Iris pigment epithelial cell (primary cell): ENCODE measurements at places on chromosomes 2 and 18.

DNA sequence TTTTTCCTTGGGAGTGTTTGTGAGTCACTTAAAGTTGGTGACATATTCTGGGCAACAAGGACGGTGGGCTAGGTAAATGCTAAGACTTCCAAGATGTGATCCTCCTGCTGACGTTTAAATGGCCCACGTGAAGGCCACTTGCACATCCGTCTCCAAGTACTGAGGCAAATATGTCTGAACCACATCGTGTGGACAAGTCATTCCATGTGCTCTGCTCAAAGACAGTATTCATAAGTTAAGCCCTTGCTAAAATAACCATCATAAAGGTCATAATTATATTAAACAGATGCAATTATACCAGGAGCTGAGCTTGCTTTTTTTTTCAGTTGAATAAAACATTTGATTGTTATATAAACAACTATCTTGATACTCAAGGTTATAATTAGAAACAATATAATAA, 44.8 kb downstream of the SPP2 start:
- no peak for DNase-seq

DNA sequence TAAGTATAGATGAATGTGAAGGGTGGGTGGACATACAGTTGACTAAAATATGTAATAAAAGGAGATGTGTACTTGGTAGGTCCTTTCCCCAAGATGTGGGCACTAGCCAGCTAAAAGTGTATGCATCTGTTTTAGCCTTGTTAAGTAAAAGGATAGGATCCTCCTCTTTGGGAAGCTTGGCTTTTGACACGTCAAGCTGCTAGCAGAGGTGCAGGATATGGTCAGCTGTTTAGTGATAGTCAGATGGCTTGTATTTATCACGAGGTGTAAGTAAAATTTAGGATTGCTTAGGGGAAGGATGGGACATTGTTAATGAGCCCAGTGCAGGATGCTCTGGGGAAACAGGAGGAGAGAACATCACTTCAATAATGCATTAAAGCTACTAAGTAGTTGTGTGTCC, 1.5 kb downstream of the MFSD6 start:
- DNase-seq: no peak

GRCh38 chr2:76558157-76558556, 847.4 kb upstream of the GCFC2 start:
- no peak for DNase-seq

GRCh38 chr2:73239776-73240175, 5.7 kb downstream of the CCT7 start:
- peak; percentile 90 for DNase-seq

DNA sequence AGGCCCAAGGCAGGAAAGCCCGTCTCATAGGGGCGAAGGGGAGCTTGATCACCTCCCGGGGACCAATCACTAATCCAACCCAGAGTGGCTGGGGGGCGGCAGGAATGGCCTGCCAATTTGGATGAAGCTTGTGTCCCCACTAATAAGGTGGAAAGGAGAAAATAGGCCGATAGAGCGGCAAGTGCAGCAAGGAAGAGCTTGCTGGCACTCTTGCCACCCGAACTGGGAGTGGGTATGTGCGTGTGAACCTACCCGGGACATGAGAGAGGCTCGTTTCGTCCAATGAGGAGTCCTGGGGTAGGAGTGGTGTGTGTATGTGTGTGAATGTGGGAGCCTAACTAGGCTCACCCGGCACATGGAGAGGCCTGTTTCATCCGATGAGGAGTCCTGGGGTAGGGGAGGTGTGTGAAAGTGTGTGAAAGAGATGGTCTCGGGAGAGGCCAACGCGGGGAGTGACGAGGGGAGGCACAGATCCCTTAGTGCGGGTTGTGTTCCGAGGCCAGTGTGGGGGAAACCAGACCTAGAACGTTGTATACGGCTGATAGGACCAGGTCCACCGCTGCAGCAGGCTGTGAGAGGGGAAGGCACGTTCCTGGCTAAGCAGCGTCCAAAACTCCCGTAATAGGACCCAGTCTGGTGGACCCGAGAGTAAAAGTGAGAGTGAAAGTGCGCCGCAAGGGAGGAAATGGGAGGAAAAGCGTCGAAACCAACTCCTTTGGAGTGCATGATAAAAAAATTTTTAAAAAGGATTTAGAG, 47.1 kb upstream of the SELENOI start:
- DNase-seq: peak; percentile 54

DNA sequence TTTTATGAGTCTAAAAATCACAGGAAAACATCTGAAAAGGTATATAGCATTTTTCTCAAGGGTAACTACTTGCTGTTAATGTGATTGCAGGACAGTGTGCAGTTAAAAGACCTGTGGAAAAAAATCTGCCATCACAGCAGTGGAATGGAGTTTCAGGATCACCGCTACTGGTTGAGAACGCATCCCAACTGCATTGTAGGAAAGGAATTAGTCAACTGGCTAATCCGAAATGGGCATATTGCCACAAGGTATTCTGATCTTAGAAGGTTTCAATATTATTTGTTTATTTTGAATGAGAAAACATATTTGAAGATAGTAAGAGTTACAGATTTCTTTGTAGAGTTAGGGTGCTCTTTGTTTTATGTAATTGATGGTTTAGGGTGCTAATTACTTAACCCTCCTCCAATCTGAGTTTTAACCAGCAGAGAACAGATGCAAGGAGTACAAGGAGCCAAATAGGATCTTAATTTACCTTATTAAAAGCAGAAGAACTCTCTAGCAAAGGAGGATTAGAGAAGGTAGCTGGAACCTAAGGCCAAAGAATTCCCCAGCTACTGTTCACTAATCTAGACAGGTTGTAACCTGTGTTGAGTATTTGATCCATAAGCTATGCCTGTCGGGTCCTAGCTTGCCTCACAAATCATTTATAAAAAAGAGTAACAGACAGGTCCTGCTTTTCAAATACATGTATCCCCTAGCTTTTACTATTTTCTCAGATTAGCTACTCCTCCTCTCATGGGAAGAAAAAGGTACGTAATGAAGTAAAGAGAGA, 35.0 kb downstream of the PIKFYVE start:
- no peak for DNase-seq

DNA sequence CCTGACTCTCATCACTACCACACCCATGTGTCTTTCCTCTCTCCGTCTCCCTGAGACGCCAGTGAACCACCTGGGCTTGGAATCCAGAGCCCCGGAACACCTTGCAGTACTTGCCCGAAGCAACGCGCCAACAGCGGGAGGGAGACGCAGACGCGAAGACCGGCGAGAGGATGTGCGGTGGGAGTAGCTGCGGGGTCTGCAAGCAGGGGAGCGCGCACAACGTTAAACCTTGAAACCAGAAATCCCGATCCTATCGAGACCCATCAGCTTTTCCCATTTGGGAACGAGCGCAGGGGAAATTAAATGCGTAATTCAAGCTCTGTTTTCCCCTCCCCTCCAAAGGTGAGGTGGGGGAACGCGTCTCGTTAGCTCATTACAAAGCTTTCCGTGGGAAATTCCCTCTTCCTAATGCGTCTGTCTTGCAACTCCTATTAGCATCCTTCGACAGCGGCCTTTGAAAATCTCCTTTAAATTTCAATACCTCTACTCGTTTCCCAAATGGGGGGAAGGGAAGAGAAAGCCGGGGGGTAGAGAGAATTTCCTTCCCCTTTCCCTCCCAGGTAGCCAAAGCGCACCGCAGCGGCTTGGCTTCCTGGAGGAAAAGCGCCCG, 421 bp upstream of the CNTNAP5 start:
- no peak for DNase-seq

DNA sequence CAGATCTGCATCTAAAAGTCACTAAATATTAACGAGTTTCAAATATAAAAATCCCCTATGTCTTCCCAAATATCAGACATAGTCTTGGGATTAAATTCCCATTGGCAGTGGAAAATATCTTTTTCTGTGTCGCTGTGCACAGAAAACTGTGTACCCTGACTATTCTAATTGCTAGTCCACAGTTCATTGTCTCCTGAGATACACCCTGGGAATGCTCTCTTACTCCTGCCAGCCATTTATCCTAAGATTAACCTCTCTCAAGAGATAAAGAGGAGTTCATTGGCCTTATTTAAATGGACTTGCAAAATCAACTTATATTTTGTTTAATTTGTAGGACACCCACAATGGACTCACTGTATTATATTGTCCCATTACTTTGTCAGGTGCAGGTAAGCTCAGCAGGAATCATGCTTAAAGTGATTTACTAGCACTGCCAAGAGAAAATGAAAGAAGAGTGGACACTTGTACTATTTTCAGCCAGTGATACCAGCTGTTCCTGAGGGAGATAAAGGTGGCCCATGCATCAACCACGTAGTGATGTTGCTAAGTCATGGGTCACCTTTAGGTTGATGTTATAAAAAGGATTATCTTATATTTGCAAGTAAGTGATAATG, 553.8 kb downstream of the PIK3C3 start:
- DNase-seq: no peak

- peak; percentile 36 for DNase-seq
Measured at GRCh38 chr2:216799873-216800431, 59.9 kb downstream of the TNP1 start.

GRCh38 chr18:32438173-32438572, 32.5 kb downstream of the GAREM1 start:
- DNase-seq: no peak

DNA sequence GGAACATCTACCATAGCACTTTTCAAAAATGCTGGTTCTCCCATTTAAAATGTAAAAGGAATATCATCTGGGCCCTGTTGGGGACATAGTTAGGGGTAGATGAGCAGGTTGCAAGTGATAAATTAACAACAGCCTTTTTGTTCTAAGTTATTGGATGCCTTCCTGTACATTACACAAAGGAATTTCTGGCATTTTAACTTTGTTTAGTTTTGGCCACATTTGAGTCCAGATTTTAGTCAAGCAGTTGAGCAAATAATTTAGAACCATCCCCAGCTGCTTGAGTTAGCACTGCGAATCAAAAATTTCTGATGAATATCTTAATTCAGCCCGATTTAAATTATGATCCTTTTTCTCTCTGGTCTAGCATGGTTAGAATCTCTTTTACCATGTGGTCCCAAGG, 124.4 kb downstream of the TTC27 start:
- peak; percentile 45 for DNase-seq

- no peak for DNase-seq
Measured at GRCh38 chr18:58458304-58458703, 170.6 kb downstream of the ALPK2 start.

DNA sequence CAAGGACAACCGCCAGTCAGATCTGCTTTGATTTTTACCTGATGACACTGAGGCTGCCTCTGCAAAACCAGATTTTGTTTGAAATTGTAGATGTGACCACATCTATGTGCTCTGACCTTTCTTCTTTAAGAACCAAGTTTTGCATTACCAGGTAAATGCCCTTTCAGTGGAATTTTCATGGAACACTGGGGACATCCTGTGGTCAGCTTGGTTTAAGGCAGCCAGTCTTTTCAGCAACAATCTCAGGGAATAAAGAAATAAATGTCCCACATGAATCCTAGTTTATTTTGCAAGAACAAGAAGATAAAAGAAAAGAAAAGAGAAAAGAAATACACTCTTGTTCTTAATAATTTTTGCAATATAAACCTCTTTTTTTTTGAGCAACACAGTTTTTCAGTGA, 90.6 kb downstream of the POU3F3 start:
- peak; percentile 13 for DNase-seq

DNA sequence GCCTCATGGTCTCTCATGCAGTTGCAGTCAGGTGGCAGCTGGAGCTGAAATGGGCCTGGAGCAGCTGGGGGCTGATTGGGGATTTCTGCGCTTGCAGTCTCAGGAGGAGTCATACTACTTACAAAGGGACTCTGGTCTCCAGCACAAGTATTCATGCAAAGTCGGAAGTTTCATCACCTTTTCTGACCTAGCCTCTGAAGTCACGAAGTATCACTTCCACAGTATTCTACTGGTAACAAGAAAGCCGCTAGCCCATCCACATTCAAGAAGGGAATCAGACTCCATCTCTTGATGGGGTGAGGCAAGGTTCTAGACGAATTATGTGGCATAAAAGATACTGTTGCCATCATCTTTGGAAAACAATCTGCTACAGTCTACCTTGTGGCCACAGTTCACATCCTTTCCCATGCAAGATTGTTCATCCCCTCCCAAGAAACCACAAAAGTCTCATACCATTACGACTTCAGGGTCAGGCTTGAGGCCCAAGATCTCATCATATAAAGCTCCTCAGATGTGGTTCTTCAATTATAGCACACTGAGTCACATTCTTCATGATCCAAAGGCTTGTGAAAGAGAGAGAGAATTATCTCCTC, 95.3 kb downstream of the SMC6 start:
- DNase-seq: peak; percentile 72

DNA sequence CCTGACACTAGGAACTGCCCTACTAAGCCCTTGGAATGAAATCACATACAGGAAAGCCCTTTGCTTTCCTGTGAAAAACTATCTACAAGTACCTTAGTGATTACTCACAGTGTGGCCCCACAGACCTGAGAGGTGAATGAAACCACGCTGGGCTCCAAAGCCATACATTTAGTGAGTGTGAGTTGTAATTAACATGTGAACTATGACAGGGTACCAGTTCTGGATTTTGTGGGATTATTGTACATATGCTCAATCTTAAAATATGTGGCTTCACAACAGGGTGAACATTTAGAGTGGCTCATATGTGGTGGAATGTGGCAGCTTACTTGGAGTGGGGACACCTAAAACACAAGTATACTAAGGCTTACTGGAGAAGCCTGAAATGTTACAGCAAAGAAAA, 12.3 kb downstream of the KCTD1 start:
- DNase-seq: no peak

GRCh38 chr2:125272651-125273050, 1247.6 kb downstream of the CNTNAP5 start:
- DNase-seq: no peak

DNA sequence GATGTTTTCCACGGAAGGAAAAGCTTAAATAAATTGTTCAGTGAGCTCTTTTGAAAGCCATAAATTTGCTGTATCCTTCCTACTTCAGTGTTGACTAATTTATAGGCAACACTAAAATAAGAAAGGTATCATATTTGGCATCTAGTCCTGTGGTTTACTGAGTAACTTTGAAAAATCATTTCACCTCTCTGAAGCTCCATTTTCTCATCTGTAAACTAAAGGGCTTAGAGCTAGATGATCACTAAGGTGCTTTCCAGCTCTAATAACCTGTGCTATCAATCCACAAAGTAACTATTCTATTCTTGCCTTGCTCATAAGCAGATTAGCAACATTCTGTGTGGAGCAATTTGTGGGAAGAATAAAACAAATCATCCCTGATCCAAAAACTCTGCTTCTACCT, 3.6 kb upstream of the MYOM1 start:
- no peak for DNase-seq

DNA sequence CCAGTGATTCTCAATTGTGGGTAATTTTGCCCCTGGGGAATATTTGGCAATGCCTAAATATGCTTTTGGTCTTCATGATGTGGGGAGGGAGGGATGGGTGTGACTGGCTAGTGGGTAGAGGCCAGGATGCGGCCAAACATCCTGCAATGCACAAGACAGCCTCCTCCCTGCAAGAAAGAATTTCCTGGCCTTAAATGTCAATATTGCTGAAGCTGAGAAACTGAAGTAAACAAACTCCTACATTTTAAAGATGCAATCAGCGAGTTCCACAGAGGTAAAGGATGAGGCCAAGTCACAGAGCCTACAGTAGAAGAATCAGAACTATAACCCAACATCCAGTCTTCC, 272.9 kb upstream of the EPHA4 start:
- no peak for DNase-seq

GRCh38 chr2:28668880-28669279, 82.8 kb upstream of the PPP1CB start:
- DNase-seq: no peak
